Left forelimb (tissue), 1 donor: ENCODE measurements at places on chromosomes 2 and 18.

DNA sequence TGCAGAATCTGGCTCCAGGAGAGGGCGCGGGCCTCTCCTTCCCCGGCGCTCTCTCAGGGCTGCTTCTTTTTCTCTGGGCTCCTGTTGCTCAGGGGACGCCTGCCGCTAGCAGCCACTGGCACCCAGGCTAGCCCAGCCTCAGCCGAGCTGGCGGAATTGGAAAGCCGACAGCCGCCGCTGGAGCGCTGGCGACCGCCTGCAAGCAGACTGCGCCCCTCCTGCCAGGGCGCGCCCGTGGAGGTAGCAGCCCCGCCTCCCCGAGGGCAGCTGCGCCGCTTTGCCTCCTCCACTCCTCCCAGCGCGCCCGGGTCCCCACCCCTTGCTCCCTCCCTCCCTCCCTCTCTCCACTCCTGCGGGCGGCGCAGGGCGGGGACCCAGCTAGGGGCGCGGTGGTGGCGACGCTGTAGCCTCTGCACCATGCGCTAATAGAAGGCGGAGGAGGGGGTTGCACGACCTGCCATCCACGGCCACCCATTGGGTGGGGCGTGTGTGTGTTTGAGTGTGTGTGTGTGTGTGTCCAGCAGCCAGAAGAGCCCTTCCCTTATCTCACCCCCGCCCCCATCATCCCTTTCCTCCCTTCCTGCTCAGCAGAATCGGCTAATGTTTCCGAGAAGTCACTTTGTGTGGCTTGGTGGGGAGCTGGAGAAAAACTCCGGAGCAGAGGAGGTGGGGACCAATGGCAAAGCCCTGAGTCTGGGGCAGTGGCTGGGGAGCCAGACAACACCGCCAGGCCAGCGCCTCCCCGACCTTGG, at the start of gene SCN9A:
SCN9A (minus strand) TSS at position 209 of the 752 bp plus-strand sequence. CDS start 64,188 bp downstream, outside the sequence.
- DNase-seq, result peak; percentile 82

- no peak for DNase-seq
Observed at GRCh38 chr2:216882876-216883275, 23.0 kb upstream of the TNP1 start.

- no peak for DNase-seq
Observed at GRCh38 chr2:75018162-75018561, 59.7 kb downstream of the POLE4 start.

GRCh38 chr2:180061085-180061484, 54.0 kb upstream of the CWC22 start:
- no peak for DNase-seq

DNA sequence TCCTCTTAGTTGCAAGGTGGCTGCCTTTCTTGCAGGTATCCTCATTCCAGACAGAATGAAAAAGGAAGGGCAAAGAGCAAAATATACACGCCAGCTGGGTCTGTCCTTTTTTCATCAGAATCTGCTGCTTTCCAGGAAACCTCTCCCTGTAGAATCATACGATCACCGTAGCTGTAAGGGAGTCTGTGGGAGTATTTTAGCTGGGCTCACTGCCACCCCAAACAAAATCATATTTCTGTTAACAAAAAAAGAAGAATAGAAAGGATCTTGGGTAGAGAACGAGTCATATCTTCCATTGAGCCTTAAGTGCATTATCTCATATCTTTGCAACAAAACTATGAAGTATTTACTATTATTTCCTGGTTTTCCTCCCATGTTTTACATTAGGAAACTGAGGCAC, 15.0 kb upstream of the TANC1 start:
- DNase-seq, result no peak

DNA sequence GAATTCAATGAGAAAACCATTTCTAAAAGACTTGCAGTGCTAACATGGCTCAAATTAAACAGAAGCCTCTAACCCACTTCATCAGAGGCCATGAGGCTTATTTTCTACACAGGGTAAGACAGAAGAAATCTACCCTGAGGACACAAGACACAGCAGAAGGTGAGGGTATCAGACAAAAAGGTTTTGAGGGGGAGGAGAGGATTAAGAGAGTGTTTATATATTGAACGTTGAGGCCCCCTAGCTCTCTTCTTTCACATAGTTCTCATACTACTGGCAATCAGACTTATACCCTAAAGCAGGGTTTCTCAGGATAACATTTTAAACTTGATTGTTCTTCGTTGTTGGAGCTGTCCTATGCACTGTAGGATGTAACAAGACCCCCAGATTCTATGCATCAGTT, 21.4 kb downstream of the ORC4 start:
- no peak for DNase-seq

DNA sequence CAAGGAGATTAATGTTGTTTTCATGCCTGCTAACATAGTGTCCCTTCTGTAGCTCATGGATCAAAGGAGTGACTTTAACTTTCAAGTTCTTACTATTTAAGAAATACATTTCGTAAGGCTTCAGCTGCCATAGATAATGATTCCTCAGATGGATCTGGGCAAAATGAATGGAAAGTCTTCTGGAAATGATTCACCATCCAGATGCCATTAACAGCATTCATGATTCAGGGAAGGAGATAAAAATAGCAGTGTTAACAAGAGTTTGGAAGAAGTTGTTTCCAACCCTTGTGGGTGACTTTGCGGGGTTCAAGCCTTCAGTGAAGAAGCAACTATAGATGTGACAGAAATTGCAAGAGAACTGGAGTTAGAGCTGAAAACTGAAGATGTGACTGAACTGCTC, 17.0 kb downstream of the VRK2 start:
- DNase-seq, result no peak

GRCh38 chr2:100893392-100894104, 73.6 kb downstream of the NPAS2 start:
- DNase-seq, result no peak

DNA sequence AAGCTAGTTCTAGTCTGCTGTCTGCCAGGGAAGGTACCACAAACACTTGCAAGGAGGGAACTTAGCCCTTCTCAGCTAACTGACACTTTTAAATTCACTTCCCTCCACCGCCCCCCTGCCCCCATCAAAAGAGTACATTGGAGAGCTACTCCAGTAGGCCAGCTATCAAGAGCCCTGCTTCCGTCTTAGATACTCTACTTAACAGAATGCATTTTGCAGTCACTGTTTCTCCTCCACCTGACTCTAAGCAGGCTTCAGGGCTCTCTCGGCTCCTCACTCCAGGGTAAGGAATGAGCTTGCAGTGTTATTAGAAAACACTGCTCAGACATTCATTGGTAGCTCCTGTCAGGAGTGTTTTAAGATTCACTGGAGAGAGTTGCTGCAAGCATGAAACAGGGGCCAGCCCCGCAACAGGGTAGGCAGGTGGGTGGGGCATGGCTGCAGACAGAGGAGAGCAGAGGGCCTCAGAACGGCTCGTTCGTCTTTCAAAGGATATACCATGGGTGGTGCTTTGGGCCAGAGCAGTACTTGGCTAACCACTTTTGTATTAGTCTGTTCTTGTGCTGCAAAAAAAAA, 35.3 kb upstream of the PDCL3 start:
- no peak for DNase-seq

DNA sequence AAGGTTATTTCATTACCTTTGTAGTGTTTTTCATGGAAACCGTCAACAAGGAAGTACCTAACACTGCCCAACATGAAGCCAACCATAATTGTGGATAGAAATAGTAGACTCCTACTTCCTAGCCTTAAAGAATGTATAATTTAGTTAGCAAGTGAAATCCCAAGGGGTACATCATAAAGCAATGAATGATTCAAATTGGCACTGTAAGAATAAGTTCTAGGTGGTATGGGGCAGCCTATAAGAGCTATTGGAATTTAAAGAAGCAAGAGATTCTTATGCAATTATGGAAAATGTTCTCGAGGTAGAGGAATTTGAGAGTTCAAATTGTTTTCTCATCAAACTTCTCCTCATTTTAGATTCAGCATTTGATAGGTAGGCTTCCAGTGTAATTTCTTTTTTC, 157.9 kb downstream of the FMNL2 start:
- DNase-seq, result no peak

DNA sequence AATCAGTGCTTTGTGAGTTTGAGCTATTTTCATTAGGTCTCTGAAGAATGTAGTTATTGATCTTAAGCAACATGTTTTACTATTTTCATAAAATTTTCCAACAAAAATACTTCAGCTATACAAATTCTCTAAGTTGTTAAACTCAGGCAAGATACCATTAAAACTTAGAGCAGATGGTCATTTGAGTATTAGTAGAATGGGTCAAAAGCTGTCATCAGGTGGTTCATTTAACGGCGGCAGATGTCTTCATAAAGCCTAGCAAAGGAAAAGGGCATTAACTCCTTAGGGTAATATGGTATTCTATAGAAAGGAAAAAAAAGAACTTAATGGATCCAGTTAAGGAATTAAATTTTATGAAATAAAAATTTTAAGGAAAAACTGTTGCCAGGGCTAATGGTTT, 19.2 kb downstream of the MIB1 start:
- DNase-seq, result no peak

GRCh38 chr18:61085036-61085435, 248.2 kb upstream of the CDH20 start:
- no peak for DNase-seq

DNA sequence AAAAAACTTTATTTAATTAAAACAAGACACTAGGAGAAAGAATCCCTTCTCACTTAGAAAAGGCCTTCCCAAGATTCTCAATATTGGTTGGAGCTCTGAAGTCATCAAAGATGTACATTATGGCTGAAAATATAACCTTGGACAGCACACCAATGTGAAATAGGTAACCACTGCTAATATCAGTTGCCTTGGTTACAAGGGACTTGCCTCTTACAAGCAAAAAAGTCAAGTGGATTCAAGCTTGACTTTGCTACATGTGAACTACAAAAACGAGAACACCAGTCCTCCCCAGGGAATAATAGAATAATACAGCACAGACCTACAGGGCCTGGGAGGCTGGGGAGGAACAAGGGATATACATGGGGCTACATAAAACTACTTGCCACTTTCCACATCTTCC, 46.1 kb downstream of the NABP1 start:
- no peak for DNase-seq

GRCh38 chr2:143988082-143988481, 531.8 kb downstream of the ZEB2 start:
- DNase-seq, result no peak

GRCh38 chr2:159072795-159073194, 104.4 kb downstream of the TANC1 start:
- DNase-seq, result no peak

DNA sequence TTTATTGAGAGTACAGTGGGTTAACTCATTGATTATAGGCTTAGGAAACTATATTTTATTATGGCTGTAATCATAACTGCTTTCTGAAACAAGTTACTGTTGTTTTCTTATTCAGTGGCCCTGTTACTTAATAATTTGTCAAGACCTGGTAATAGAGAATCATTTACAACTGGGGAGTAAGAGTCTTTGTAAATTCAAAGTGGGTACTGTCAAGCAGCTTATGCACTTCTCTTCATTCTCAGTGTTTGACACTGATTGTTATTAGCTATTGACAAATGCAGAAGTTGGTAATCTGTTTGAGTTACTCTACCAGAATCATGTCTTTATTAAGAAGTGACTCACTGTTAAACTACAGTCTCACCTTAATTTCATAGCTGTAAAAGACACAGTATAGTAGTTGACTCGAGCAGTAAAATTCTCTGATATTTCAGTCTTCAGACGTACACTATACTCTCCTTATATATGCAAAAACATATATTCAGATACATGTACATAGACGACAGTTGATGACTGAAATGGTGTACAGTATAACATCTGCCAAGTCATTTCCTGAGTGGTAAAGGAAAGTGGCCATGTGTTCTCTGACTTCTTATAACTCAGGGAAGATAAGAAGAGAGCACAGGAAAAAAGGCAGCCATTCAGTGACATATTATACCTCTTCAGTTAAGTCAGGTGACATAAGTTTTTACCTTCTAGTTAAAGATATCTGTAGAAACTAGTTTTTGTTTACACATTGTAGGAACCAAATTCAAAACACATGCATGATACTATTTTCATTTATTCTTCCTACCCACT, 36.0 kb upstream of the TTC27 start:
- no peak for DNase-seq

DNA sequence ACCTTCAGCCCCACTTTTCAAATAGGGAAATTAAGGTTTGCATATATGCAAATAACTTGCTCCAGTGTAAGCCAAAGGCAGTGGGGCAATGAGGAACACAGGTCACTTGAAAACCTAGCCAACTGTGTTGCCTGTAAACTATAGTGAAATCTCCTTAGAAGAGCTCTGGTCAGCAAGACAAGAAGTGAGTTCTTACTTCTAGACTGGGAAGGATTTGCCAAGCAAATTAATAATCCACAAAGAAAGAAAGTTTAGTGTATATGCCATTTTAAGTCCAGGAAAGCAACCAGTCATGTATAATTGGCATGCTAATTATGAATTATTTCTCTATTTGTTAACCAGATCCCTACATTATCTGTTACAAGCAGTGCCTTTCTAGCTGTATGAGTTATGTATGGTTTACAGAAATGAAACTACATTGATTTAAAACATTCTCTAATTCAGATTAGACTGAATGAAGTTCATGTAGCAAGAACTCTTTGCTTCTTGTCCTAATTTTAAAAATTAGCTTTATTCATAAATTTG, 129.9 kb downstream of the MTX2 start:
- no peak for DNase-seq

DNA sequence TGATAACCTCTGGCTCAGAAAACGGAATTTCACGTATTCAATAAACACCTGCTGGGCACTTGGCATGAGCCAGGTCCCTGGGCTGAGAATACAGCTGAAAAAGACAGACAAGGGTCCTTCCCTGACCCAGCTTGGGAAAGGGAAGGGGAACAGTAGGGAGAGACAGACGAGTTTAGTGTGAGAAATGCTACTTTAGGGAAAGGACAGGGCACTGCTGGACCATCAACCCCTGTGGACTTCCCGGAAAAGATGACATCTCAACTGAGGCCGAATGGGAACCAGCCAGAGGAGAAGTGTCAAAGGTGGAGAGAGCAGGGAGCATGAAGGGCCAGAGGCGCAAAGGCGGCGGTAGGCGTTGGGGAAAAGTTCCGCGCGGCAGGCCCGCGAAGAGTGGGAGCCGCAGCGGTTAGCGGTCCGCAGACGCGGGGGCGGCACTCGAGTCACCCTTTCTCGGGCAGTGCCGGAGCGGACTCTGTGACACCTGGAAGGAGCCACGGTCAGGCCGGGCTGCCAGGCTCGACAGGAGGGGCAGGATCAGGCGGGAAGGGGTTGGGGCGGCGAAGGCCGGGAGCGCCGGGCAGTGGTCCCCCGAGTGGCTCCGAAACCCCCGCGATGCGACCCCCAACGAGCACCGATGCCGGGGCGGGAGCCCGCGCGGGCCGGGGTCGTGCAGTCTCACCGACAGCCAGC, 519 bp downstream of the TEX261 start:
- DNase-seq, result peak; percentile 70

DNA sequence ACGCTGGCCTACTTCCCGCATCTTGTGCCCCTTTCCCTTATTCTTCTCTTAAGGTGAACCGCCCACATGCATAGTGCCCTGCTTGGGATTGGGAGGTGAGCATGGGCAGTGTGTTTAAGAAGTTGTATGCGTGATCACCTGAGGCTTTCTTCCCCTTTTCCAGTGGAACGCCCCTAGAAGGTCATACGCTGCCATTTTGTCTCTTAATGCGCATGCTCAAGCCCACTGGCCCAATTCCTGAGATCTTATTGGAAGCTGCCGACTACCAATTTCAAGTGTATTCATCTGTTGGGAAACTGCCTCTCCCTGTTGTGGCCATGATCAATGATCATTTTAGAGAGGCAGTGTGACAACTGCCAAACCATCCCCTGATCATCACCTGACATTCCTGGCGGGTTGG, 3.3 kb upstream of the CETN1 start:
- no peak for DNase-seq

- DNase-seq, result no peak
Observed at GRCh38 chr2:12326449-12327190, 390.1 kb upstream of the TRIB2 start.
